ENCODE measurements at places on chromosomes 1 and 21.
A peak's percentile ranks its signal among the peaks of the same experiment; 100 is the strongest.

DNA sequence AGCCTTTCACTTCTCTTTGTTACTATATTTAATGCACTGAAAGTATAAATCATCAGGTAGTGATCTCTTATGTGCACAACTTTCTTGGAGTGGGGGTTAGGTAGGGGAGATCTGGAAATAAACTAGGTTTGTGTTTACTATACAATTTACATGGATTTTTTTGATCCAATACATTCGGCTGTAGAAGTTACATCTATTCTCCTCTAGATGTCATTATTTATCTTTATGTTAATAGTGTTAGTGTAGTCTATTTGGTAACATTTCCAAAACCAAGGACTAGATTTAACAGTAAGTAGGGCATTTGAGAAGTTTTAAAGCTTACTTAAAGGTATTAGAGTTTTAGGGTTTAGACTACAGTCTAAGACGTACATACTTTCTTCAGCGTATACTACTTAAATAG is 5.4 kb downstream of the VPS45 start:
- no peak for DNase-seq

- no peak for DNase-seq
These were observed 1348.4 kb downstream of the NCAM2 start for GRCh38 chr21:22346576-22346975.

DNA sequence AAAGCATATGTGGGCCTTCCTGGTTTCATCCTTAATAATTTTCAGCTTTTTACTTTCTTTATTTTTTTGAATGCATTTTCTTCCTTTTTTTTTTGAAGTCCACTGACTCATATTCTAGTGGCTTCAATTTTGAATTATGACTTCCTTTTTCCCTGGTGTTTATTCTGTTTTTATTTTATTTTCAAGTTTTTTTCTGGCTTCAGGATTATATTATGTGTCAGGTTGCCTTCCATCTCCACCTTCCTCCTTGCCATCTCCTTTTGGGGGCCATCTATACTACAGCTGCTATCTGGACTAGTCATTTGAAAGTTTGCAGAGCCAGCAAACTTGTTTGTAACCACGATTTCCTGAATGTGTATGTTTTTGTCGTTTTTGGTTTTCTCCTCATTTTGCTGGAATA is 117.6 kb downstream of the LEPR start:
- no peak for DNase-seq

DNA sequence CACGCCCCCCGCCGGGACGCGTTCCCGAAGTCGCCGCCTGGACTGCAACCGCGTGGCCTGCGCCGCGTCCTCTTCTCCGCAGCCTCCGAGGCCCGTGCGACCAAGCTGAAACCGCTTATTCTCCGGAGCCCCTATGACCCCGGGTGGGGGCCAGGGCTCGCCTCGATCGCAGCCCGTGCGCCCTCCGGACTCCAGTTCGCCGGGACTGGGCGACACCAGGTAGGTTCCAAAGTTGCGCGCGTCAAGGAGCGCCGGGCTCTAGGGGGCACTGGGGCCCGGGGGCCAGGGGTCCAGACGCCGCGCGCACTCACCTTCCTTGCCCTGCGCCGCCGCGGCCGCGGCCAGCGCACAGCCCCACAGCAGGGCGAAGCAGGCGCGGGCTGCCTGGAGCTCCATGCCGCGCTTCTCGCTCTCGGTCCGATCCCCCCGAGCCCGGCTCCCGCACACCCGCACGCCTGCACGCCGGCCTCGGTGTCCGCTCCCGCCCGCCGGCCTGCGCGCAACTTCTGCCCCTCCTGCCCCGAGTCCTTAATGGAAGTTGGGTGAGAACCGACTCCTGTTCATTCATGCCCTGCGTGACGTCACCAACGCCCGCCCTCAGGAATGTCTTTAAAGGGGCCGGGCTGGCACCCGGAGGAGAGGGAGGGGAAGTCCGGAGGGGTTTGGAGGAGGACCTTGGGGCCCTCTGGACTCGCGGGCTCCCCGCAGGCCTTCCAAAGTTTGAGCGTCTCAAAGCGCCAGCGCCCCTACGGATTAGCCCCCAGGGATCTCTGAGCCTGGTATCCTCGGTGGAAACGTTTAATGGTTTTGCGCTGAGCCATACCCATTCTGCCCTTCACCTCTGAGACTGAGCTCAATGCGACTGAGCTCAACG is at the start of gene EPHA2:
Gene EPHA2, minus strand, starts transcription at position 533 of the 874 bp plus-strand sequence. Its CDS starts 137 bp downstream, at position 396.
- DNase-seq = peak; percentile 25

GRCh38 chr21:43193088-43193650 is 24.4 kb downstream of the CRYAA start:
- no peak for DNase-seq

DNA sequence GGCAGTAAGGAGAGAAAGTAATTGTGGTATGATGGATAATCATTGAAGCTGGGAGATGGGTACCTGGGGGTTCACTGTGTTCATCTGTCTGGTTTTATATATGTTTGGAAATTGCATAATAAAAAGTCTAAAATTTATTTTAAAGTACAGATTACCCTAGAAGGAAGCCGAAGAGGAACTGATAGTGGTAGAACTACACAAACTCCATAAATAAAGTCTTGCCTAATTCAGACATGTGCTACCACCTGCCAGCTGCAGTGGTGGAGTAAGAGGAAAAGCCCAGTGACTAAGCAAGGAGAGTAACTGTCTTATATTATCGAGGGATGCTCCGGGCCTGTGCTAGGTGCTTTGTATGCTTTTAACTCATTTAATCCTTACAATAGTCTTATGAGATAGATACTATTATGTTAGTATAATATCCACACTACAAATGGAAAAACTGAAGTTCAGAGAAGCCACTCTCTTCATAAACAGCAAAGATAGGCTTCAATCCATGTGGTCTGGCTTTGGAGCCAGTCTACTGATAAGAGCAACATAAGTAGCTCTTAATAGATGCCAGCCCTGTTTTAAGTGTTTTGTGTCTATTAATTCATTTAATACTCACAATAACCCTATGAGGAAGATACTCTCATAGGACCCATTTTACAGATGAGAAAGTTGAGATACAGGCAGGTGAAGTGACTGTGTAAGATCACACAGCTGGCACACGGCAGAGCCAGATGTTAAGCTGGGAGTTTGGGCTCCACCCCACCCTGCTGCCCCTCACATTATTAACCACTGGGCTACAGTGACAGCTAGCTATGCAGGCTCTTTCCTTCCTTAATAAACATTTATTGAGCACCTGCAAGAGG is 56.8 kb upstream of the HNRNPU start:
- DNase-seq = peak; percentile 68

GRCh38 chr1:246532519-246532918 is 25.4 kb upstream of the SMYD3 start:
- no peak for DNase-seq

GRCh38 chr1:57229076-57229475 is 194.8 kb downstream of the DAB1 start:
- no peak for DNase-seq

DNA sequence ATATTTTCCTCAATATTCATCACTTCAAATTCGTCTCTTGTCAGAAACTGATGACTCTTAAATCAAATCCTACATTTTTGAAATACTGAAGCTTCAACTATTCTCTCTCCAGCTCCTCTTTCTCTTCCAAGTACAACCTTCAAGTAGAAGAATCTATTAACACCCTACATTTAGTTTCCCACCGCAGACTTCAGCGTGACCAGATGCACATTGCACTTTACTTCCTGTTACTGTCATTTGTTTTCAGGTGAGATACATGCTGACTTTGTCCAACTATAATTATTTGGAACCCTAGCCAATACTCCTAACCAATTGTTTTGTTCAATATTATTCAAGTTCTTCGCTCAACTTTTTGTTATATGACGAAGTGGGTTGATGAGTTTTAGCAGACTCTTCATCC is 116.0 kb downstream of the MRPL39 start:
- no peak for DNase-seq

GRCh38 chr1:116842654-116843053 is 67.1 kb upstream of the PTGFRN start:
- DNase-seq = no peak

GRCh38 chr1:163844459-163844858 is 522.7 kb downstream of the NUF2 start:
- no peak for DNase-seq

DNA sequence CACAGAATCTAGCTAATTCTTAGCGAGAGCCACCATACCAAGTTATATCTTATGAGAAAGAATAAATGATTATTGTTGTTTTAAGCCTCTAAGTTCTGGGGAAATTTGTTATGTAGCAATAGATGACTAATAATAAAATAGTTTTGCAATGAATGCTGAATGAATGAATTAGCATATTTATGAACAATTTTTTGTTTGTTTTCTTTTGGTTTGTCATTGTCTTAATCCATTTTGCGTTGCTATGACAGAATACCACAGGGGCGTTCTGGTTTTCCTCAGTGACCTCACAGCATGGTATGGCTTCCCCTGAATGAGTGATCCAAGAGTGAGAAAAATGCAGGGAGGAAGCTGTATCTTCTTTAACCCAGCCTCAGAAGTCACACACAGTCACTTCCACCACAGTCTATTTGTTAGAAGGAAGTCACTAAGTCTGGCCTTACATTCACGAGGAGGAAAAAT is 53.8 kb upstream of the HPDL start:
- no peak for DNase-seq

GRCh38 chr1:54096227-54096876 is 42.9 kb downstream of the TCEANC2 start:
- DNase-seq = no peak

GRCh38 chr1:91766883-91767282 is 119.1 kb downstream of the TGFBR3 start:
- no peak for DNase-seq

DNA sequence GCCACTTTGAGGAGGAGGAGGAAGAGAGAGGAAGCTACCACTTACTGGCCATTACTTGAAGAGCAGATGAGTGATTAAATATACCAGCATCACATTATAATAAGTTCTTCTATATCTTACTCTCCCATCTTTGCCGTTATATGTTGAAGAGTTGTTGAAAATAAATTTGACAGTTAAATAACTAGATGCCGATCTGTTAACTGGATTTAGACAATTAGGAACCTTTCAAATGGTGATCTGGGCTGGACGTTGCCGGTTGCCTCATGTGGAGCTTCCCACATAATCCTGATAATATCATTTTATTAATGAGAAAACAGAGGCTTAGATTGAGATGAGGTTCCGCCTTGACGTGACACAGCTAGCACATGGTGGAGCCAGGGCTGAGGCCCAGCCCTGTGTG is 147.0 kb downstream of the SDCCAG8 start:
- DNase-seq = no peak

- DNase-seq = no peak
These were observed 486.1 kb upstream of the ADGRL2 start for GRCh38 chr1:81314513-81315233.

DNA sequence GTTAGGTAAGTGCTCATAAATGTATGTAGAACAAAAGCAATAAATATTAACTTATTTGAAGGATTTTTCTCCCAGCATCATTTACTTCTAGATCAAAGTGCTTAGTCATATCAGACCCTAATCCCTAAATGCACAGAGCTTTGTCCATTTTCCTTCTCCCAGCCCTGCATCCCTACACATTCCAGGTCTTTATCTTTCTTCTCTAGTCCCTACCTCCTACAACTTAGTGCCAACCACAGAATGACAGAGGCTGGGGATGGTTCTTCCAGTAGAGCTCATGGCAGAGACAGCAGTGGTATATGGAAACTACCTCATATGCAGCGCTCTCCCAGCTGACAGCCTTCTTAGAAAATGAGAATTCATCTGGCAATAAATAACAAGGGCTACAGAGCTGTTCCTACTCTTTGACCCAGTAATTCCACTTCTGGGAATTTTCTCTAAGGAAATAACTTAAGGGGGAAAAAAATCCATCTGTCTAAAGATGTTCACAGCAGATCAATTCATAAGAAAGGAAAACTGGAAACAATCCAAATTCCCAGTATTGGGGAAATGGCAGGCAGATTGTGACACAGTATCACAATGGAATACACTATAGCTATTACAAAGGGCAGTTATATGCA is 62.9 kb upstream of the ROR1 start:
- no peak for DNase-seq
